ENCODE measurements at places on chromosomes 4 and X.

DNA sequence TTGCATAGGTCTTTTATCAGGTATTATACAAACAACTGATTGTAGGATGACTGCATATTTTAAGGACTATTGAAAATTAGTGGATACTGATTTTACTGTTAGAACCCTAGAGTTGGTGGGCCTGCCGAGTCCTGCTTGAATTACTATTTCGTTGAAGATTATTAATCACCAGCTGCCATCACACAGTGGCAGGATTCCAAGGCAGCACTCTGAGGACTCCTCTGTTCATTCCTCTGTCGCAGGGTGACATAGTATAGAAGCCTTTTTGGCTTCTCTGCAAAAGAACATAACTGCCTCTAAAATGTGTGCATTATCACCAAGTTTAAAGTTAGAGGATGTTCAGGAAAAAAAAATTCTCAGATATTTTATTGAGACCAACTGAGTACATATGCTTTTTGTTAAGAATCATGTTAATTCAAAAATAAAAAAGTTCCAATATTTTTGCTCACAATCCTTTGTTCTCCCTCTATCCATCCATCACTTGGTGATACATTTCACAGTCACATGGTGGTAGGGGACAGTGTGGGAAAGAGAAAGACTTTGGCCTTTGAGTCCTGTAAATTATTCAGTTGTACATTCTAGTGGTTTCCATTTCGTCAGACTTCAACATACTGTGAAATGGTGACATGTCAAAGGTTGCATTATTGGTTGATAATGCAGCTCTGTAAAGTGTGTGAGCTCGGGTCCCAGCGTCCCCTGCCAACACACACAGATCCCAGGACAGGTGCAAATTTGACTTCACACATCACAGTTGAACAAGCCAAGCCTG is 332.5 kb downstream of the GRID2 start:
- no peak for DNase-seq

DNA sequence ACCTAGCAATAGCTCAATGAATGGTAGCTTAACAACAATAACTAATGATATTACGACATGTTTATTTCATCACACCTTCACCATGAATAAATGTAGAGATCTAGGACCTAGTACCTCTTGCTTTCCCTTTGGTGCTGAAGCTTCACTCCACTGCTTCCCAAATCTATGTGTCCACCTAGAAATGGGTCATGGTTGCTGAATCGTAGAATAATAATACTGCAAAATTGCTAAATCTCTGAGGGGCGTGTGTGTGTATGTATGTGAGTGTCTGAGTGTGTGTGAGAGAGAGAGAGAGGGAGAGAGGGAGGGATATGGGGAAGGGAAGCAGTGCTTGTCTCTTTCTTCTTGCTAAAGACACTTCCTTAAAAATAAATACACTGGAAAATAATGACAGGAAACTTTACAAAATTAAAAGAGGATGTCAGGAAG is 109.3 kb upstream of the BMP2K start:
- DNase-seq = no peak

GRCh38 chr4:54940996-54941865 is 184.2 kb downstream of the KDR start:
- no peak for DNase-seq

- no peak for DNase-seq
These were observed 4.3 kb upstream of the AADAT start for GRCh38 chr4:170093973-170094535.

GRCh38 chr4:73661646-73662119 is 41.4 kb upstream of the RASSF6 start:
- DNase-seq = no peak

- DNase-seq = no peak
These were observed 42.1 kb downstream of the AFF1 start for GRCh38 chr4:86976801-86977485.

DNA sequence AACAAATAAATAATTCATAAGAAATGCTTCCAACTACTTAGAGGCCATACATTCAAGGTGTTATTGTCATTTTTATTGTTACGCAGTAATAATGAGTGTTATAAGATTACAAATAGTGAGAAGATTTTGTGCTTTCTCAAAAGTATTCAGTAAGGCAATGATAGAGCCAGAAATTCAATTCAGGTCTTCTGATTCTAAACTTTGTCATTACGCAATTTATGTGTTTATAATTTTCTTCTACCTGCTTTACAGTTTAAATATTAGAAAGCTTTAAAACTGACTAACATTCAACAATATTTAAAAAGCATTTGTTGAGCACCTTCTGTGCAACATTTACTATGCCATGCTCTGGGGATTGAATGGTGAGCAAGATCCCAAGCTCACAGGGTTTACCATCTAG is 183.4 kb upstream of the ETNPPL start:
- no peak for DNase-seq

GRCh38 chrX:38804432-38804681 is 3.1 kb downstream of the MID1IP1 start:
- DNase-seq = no peak

DNA sequence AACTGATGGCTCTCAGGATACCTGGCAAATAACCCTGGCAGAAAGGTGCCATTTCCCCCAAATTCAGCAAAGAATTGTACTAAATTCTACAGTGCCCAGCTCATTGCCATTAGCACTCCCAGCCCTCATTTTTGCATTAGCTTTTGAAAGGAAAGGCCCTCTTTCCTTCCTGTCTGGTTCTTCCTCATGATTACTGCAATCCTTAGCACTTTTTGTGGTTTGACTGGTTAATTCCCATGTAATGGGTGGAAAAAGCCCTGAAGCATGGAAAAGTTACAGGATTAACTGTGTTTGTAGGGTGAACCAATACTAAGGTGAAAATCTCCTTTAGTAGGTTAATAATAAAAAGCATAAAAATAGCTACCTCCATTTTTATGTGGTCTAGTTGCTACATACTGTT is 139.5 kb downstream of the NPNT start:
- no peak for DNase-seq

DNA sequence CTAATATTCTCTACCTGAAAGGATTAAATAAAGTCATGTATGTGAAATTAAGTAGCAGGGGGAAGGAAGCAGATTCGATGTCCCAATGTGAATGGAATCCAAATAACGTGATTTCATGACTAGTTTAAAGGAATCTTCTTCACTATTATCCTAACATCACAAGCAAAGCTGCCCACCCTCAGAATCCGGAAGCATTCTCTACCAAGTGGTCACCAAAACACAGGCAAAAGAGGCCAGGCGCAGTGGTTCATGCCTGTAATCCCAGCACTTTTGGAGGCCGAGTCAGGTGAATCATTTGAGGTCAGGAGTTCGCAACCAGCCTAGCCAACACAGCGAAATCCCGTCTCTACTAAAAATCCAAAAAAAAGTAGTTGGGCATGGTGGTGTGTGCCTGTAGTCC is 212.9 kb downstream of the LDB2 start:
- DNase-seq = no peak

DNA sequence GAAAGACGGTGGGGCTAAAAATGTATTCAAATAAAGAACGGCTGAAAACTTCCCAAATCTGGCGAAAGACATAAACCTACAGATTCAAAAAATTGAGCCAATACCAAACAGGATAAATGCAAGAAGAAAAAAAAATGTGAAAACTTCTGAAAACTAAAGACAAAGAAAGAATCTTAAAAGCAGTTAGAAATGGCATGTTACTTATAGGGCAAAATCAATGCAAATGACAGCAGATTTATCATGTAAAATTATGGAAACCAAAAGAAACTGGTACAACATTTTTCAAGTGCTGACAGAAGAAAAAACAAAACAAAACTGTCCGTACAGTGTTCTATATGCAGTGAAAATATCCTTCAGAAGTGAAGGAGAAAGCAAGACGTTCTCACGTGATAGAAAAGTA is 239.0 kb downstream of the PDGFC start:
- DNase-seq = no peak

- no peak for DNase-seq
These were observed 921.8 kb upstream of the PCDH10 start for GRCh38 chr4:132227151-132227856.

DNA sequence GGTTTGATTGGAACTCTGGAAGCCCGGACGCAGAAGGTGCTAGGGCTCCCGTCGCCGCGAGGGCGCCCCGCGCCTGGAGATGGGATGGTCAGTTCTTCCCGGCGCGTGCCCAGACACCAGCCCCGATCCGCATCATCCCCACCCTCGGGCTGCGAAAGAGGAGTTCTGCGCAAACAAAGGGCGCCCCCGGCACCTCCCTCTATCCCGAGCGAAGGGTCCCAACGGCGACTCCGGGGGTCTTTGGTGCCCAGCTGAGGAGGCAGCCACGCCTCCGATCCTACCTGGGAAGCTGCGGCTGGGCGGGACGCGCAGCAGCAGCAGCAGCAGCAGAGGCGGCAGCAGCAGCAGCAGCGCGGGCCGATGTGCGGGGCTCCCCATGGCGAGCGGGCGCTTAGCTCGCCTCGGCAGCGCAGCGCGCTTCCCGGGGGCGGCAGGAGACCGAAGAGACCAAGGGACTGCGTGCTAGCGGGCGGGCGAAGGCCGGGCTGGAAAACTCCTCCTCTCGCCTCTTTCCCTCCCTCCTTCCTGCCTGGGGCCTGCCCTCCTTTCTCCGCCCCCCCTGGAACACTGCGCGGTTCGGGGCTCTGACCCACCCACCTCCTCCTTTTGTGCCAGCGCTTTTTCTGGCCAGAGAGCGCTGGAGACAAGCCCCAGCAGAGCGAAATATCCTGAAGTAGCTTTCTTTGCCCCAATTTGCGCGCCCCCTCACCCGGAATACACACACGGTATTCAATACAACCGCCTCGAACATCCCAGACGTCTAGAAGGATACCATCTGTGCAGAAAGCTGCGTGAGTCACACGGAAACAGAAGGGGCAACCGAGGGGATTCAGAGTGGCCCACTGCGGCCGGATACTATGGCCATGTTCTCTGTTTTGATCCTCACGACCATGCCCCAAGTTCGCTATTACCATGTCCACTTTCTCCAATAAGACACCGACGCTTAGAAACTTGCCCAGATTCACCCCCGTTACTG is at the start of gene SRPX:
Gene SRPX, minus strand, starts transcription at position 457 of the 976 bp plus-strand sequence. Its CDS starts 79 bp downstream, at position 378.
- no peak for DNase-seq

DNA sequence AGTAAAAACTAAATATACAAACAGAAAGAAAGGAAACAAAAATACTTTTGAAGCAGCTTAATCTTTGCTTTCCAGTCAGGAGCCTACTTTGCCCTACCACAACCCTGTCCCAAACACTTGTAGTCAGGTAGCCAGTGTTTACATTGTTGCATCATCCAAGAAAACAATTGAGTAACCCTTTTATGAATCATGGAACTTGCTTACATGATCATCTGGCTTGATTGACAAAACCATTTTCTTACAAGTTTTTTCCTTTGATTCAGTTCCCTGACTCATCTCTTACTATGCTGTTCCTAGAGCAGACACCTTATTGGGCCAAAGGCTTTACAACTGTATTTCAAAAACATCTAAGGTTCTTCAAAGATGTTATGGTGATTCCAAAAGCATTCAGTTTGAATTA is 740.1 kb downstream of the KLHL13 start:
- DNase-seq = no peak

GRCh38 chr4:55291227-55291640 is 54.8 kb upstream of the SRD5A3 start:
- no peak for DNase-seq

DNA sequence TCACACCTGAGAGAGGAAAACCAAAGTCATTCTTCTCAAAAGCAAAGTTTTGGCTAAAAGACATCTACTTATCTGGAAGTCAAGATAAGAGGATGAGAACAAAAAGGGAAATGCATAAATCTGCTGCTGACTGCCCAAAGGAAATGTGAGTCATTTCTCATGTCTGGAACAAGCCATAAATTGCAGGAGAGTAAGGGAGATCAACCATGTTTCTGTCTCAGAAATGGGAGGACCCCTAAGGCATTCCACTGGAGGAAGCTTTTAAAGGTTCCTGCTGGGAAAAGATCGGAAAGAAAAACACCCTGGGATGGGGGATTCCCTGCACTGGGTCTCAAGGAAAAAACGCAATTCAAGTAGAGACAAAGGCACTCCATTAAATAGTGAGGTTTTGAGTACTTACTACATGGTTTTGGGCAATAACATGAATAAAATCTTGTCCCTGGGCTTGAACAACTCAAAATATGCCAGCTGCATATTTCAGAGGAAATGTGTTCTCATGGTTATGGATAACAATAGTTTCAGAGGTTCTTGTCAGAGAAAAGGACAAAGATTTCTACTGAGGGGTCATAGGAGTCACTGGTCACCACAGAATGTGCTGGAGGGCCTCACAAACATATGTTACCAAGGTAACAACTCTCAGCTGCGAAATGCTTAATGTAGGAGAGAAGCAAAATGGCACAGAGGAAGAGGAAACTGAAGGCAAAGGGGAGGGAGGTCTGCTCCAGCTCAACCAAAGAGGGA is 19.3 kb downstream of the GPR143 start:
- no peak for DNase-seq

DNA sequence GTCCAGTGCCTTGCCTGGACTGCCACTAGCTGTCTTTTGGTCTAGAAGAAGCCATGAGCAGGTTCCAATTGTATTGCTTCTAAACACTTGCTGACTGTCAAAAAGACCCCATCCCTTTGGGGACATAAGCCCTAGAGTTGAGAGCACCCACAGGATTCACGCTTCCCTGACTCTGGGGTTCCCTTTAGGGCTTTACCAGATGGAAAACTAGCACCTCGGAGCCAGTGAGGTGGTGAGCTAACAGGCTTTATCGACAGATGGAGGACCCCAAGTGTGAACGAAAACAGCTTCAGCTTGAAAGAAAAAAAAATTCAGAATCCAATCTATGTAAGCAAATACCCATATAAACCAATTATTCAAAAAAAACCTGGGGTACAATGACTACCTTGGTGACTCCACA is 90.8 kb downstream of the NAA11 start:
- no peak for DNase-seq

DNA sequence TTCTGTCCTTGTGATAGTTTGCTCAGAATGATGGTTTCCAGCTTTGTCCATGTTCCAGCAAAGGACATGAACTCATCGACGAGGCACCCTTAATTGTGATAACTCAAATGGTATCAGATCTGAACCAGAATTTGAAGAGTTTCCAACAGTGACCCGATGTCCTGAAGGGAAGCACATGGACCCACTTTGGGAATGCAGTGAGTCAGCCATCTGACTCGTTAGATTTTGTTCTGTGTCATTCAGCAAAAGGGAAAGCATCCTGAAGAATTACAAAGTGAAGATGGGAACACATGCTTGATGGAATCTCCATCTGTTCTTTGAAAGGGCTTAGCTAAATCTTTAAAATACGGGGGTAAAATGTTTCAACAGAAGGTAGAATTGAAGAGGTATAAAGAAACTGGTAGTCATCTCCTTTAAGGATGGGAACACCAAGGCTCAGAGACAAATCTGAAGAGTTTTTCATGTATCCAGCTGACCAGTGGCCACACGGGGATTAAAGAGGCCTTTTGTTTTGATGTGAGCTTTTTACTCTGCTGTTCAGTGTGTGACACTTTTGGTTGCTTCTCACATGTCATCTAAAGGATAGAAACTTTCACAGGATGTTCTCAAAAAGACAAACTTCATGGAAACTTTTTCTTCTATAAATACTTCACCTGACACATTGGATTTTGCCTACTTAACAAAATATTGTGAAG is 393.8 kb downstream of the INPP4B start:
- DNase-seq = no peak

- no peak for DNase-seq
These were observed 120.8 kb upstream of the SFRP2 start for GRCh38 chr4:153909672-153910071.

Data from GM12864 (cell line).